ENCODE measurements at places on chromosomes 5 and 9.

- DNase-seq = no peak
Observed at GRCh38 chr5:110634475-110634874, 92.0 kb downstream of the TMEM232 start.

DNA sequence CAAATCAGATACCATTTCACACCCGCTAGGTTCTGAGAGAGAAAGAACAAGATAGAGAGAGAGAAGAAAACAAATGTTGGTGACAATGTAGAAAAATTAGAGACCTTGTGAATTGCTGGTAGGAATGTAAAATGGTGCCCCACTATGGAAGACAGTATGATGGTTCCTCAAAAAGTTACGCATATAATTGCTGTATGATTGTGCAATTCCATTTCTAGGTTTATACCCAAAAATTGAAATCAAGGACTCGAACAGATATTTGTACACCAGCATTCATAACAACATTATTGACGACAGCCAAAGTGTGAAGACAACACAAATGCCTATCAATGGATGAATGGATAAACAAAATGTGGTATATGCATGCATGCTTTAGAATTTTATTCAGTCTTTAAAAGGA is 74.5 kb upstream of the MAP3K1 start:
- DNase-seq = no peak

DNA sequence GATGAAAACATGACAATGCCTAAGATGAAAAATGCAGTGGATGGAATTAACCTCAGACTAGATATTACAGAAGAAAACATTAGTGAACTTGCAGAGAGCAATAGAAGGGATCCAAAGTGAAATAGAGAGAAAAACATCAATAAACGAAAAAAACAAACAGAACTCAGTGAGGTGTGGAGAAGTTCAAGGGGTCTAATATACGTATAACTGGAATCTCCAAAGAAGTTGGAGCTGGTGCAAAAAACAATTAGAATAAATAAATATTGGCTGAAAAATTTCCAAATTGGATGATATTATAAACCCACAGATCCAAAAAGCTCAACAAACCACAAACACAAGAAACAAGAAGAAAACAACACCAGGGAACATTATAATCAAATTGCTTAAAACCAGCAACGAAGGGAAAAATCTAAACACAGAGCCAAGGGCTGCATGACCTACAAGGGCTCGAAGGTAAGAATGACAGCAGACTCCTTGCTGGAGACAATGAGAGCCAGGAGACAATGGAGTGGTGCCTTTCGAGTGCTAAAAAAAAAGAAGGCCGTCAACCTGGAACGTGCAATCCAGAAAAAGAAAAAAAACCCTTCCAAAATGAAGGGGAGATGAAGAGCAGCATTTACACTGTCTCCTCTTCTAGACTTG is 11.8 kb downstream of the FAM163B start:
- no peak for DNase-seq

DNA sequence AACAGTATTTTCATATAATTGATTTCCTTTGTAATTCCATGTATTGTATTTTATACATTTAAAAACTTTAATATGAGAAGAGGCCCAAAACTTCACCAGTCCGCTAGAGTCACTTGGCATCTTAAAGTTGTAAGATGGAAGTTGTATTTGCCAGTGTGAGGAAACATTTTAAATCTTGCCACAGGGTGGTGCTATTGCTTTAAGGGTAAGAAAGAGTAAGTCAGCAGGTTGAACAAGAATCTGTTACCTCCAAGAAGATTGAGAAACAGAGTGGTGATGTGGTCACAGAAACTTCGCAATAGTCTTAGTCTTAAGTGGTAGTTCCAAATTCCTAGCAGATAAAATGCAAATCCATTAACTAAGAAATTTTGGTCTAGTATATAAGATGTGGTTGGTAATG is 39.8 kb upstream of the RANBP6 start:
- peak; percentile 76 for DNase-seq

- DNase-seq = no peak
Observed at GRCh38 chr5:127447827-127448226, 69.6 kb upstream of the PRRC1 start.

DNA sequence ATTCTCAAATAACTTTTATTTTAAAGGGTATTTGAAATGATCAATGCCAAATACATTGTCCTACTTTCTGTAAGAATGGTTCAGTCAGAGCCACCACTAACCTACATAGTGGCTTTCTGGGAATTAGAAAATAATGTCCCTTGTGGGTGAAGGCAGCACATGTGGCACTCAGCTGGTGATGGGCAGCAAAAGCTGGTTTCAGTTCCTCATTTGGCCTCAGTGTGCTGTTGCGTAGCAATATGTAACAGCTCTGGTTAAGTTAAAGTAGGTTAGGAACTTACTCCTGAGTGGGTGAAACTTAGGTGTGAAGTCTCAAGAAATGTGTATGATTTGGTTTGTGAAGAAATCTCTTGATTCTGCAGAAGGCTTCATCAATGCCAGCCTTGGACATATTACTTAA is 99.6 kb upstream of the SPEF2 start:
- DNase-seq = no peak

- no peak for DNase-seq
Observed at GRCh38 chr9:111484572-111484894, 350 bp upstream of the ECPAS start.

DNA sequence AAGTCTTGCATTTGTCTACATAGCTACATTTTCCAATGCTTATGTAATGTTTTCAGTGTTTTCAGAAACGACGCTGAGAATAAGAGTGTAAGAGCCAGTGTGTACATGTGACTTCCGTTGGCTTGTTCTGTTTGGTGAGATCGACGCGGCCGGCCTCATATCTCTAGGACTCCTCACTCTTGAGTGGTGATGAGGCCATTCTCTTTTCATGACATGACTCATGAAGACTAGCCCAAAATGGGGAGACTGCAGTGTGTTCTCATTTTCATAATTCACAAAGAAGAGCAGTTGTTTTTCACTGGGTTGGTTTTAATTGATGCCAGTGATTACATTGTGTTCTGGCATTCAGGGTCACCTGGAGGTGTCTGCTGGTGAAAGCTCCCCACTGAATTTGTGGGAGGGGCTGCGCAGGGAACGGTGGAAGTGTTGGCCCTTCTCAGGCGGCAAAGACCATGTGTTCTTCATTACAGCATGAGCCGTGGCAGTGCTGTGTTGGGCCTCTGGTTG is 131.5 kb upstream of the OTULINL start:
- peak; percentile 92 for DNase-seq

DNA sequence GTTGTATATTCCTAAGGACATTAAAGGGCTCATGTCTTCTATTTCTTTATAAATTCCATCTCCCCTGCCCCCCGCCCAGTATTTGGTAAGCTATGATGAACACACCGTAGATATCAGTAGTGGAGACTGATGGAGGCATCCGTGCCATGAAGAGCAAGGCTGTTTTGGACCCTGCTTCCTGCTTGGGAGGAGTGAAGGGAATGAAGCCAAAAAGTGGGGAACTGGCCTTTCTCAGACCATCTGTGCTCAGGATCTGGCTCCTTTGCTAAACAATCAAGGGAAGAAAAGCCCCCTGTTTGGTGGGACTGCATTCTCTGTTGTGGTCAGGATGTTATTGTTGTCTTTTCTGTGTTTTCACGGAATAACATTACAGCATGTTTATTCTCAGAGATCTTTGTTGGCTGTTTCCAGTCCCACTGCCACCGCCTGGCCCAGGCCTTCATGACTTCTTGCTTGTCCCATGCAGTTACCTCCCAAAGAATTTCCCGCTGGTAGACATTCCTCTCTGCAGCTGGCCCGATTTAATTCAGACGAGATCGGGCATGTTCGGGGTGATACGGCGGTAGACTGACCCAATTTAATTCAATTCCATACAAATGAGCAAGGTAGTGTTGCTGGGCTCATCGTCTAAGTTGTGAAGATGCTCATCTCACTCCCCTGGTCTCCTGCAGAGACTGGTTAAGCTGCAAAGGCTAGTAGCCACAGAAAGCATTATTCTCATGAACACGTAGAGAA is 31.4 kb upstream of the ANKH start:
- no peak for DNase-seq

GRCh38 chr5:168877132-168877892 is 298.1 kb upstream of the PANK3 start:
- no peak for DNase-seq

DNA sequence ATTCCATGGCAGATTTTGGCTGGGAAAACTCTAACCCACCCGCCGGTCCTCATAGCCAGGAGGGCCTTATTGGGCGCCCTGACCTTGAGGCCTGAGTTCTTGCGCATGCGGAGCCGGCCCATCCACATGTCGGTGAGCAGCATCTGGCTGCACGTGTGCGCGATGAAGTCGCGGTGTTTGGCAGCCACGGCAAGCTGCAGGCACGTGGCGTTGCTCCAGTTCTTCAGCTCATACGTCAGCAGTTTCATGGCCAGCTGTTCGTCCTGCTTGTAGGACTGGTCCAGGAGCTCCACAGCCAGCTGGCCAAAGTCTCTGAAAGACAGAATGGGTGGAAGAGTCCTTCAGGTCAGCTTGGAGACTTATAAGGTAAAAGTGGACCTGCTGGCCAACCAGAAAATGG is 204.3 kb upstream of the KLF9 start:
- DNase-seq = no peak

GRCh38 chr9:22401671-22402070 is 45.0 kb upstream of the DMRTA1 start:
- no peak for DNase-seq

DNA sequence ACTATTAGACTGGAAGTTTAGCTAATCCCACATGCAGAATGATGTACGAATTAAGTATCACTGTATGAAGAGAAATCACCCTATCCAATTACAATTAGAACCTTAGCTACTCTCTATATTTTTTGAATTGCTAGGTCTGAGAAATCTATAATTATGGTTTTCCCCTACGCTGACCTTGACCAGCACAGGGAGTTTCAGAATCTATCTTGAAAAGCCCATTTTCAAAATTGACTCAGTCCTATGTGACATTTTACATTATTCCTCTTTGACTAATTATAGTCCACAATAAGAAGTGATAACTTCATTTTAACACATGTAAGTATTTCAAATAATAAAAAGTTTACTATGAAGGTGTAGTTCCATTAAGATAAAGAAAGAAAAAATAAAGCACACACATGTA is 21.5 kb downstream of the NUDT12 start:
- DNase-seq = no peak

GRCh38 chr5:161547406-161547737 is 847 bp upstream of the GABRB2 start:
- no peak for DNase-seq

DNA sequence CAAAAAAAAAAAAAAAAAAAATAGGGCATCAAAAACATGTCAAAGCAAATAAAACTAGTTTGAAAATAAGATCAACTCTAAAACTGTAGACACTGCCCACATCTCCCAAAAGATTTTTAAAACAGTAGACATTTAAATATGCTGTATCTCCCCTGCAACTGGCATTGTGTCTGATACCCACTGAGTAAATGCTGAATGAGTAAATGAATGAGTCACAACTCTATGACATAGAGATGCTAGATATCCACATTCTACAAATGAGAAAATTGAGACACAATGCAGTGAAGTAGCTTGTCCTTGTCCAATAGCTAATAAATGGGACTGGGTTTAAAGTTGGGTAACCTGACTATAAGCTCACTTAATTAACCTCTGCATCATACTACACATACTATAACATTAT is 14.1 kb upstream of the MAP1B start:
- DNase-seq = no peak

DNA sequence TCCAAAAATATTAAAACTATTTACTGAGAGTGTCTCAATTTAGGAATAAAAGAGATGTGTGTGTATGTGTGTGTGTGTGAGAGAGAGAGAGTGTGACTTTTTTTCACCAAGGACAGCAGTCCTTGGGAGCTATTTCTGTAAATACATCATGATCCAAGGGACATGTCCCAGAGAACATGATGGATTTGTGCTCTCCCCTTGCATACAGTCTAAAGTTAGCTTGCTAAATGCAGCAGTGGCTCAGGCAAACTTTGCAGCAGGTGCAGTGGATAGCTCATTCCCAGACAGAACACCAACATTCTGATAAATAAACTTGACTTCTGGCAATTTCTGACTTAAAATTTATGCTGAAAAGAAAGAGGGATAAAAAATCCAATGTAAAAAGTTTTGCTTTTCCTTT is 55.4 kb upstream of the SGCD start:
- no peak for DNase-seq

DNA sequence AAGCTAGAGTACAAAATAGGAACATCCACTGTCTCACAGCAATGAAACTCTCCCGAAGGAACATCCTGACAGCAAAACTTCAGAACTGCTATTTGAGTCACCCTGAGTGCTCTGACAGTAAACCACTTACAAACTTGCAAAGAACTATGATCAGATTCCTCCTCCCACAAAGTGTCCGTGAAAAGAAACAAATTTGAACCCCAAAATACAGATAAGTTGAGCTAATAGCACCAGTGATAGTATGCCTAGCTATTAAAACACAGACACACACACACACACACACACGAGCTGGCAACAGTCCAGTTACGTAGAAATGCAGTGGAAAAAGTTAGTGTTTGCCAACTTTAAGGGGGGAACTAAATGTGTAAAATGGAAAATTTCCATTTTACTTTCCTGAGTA is 3.1 kb upstream of the GLIS3 start:
- DNase-seq = no peak

DNA sequence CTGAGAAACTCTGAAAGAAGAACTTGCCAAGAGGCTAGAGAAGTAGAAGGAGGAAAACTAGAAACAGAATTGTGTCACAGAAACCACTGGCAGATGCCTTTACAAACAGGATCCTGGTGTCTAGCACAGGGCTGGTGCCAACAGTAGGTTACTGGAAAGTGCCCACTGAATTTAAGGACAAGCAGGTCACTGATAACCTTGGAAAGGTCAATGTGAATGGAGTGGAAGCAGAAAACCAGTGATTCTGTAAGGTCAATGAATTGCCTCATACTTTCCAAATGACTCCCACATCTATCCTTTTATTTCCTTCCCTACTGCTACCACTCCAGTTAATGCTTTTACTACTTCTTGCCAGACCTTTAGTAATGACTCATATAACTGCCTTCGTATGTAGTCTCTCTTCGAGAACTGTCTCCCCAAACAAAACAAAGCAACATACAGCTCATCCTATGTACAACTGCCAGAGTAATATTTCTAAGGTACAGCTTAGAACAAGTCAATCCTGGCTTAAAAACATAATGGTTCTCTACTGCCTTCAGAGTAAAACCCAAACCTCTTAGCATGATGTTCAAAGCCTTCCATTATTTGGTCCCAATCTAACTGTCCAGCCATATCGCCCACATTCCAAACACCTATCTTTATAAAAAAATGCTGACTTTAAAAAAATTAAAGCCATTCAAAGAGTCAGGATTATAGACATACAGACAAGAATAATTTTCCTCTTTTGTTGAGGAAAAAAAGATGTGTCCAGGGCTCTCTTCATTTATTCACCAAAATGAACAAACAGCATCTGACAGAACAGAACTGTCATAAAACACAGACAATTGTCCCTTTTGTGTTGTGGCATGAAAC is 52.5 kb downstream of the NR3C1 start:
- DNase-seq = no peak

DNA sequence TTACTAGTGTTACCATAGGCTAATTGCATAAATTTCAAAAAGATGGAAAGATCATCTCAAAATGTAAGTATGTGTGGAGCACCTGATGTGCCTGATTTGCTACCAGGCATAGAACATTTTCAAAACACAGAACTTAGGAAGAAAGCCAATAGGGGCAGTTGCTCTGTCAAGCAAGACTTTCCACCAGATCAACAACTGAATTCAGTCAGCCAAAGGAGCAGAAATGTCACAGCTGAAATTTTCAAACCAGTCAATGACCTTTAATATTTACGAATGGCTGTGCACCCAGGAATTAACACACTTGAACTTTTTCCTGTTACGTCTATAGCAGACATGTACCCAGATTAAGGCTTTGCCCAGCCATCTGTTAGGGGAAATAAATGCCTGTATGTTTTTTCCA is 452.8 kb upstream of the PTGER4 start:
- no peak for DNase-seq

GRCh38 chr9:68920921-68921320 is 93.0 kb downstream of the PRKACG start:
- DNase-seq = no peak
